ENCODE measurements at places on chromosomes 1 and 21.
A peak's percentile ranks its signal among the peaks of the same experiment; 100 is the strongest.

- DNase-seq, result peak; percentile 30
Observed at GRCh38 chr1:231420959-231421545, 1.0 kb downstream of the EGLN1 start.

DNA sequence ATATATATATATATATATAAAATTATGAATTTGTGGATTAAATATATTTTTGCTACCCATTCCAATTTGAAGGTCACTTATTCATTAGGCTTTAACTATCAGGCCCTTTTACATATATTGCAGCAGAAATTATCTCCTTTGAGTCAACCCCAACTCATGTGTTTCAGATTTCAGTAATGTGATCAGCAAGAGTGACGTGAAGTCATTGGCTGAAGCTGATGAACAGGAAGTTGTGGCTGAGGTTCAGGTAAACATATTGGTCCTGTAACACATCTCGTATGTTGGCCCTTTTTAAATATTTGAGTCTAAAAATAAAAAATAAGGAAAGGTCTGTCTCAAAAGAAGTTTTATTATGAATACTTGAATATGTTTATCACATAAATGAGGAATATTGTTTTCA lies 8.5 kb downstream of the VPS45 start:
- no peak for DNase-seq

GRCh38 chr1:1182491-1183220 lies 9.0 kb downstream of the TTLL10 start:
- no peak for DNase-seq

GRCh38 chr1:55959136-55959548 lies 620.2 kb downstream of the PLPP3 start:
- no peak for DNase-seq

DNA sequence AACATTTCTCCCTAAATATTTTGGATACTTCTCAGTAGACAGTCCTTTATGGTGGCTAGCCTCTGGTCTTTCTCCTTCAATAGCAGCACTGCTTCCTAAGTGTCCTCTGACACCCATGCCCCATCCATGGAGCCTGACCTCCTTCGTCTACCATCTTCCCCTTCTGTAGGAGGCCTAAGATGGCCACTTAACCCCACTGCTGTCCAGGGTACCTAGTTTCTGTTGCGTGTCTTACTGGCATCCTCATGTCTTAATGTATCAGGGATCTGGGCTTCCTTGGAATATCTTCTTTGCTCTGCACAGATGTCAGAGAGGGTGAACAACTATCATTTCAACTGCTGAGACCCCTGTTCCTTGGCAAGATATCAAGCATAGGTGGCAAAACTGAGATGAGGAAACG lies 5.4 kb upstream of the KIRREL1 start:
- no peak for DNase-seq

GRCh38 chr1:166915941-166916340 lies 39.9 kb upstream of the TADA1 start:
- no peak for DNase-seq

DNA sequence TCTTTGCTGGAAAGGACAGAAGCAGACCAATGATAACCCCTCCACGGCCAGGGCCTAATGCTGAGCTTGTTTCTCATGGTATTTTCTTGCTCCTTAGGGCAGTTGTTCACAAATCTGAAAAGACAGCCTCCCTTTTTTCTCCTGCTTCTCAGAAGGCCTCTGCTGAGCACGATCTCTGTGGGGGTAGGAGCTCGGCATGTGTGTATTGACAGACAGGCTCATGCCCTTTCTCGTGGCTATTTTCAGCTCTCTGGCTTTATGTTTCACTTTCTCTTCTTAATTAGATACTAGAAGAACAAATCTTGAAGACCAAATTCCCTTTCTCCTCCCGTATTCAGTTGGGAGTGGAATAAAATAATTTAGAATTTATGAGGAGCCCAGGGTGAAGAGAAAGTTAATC lies 768 bp upstream of the RIIAD1 start:
- DNase-seq, result no peak

GRCh38 chr1:64150266-64150665 lies 53.2 kb upstream of the UBE2U start:
- DNase-seq, result no peak

DNA sequence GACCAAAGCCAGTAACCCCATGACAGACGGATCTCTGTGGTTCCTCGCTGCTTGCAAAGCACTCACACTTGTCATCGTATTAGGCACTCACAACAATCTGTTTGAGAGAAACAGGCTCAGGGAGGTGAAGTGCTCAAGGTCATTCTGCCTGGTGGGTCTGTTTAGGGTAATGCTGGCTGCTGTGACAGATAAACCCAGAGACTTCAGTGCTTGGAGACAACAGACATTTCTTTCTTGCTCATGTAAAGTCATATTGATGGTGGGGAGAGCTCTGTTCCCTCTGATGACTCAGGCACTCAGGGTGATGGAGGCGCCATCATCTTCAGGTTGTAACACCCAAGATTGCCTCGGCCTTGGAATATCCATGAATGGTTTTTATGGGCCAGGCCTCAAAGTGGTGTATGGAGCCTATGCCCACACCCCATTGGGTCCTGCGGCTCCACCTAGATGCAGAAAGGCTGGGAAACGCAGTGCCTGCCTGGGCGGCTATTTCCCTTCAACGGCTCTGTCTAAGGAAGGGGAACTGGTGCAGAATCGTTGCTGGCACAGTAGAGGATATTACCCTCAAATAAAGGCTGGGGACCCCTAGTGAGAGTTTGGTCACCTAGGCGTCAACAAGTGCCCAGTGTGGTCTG lies 71.6 kb upstream of the SELENON start:
- DNase-seq, result no peak

DNA sequence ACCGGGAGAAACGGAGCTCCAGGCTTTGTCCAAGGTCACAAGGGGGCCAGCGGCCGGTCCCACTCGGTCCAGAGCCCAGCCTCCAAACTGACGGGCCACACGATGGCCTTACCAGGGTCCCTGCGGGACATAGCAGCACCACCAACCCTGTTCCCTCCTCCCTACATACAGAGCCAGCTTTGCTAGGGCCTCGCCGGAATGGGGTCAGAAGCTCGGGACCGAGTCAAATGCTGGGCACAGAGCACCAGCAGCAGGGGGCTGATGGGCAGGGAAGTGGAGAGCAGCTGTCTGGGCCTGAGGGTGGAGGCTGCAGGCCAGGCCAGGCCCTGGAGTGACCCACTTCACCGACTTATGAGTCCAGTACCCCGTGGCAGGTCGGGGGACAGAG lies 14.9 kb upstream of the TTC39A start:
- no peak for DNase-seq

GRCh38 chr1:9761855-9762254 lies 61.9 kb downstream of the CLSTN1 start:
- DNase-seq, result no peak

DNA sequence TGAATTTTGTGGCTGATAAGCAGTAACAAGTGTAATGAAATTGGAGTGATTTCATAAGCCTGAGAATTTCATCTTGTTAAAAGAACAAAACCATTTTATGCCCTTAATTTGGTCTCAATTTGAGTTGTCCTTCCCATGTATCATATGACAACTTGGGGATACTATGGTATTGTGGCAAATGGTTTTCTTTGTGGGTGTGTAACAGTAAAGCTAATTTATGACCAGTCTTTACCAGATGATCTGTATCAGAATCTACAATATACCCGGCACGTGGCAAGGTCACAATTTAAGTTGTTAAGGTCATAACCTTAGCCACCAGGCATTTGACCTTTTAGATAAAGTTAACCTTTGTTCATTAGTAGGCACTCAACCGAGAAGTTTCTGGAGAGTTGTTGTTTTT lies 9.1 kb downstream of the NFIA start:
- DNase-seq, result no peak

DNA sequence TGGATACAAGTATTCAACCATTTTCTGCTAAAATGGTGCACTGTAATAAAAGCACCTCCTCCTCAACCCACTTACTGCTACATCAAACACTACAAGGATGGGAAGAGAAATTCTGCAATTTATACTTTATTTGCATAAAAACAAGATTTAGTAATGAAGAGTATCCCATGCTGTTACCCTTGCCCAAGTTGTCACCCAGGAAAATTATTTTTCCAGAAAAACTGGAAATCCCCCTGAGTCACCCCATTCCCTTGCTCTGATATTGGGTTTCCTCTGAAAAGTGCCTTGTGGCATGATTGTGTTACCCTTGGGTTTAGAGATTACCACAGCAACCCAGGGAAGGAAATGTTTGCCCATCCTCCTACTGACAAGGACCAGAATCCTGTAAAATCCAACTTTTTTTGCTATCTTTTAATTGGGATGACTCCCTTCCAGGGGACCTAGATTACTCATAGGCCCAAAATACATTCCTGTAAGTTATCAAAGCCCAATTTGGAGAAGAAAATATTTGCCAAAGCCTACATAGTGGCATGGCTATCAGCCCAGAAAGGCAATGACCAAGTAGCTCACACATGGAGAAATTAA lies 16.5 kb upstream of the ZC3H11B start:
- DNase-seq, result no peak

GRCh38 chr1:8412183-8412831 lies 94.4 kb downstream of the SLC45A1 start:
- DNase-seq, result no peak
